Body of pancreas (tissue), 4 donors: ENCODE measurements at places on chromosomes 2 and 18. TPM values are rescaled to one million over a fixed set of nuclear protein-coding genes. Genes with fewer than 3 reads are reported as not detected.

The SAG gene
- total RNA-seq: not detected

- H3K4me3 ChIP-seq: no peak overlapping the region
- H3K4me1 ChIP-seq: no peaks in the 10 kb centered on the region
- H3K36me3 ChIP-seq: no peaks in the 10 kb centered on the region
- no peaks in the 10 kb centered on the region for H3K27me3 ChIP-seq
- no peak for DNase-seq
Observed at GRCh38 chr18:45055811-45056210, 375.1 kb downstream of the SETBP1 start.

- no peaks in the 10 kb centered on the region for H3K27me3 ChIP-seq
- H3K36me3 ChIP-seq: no peaks in the 10 kb centered on the region
- peaks cover 21% of the 10 kb centered on the region for H3K4me1 ChIP-seq
- H3K27ac ChIP-seq: no peak overlapping the region
Observed at GRCh38 chr2:25833566-25833965, 44.7 kb downstream of the ASXL2 start.

GRCh38 chr2:221553333-221553732 lies 18.8 kb downstream of the EPHA4 start:
- H3K36me3 ChIP-seq: no peaks in the 10 kb centered on the region
- no peaks in the 10 kb centered on the region for H3K27me3 ChIP-seq
- DNase-seq: no peak

DNA sequence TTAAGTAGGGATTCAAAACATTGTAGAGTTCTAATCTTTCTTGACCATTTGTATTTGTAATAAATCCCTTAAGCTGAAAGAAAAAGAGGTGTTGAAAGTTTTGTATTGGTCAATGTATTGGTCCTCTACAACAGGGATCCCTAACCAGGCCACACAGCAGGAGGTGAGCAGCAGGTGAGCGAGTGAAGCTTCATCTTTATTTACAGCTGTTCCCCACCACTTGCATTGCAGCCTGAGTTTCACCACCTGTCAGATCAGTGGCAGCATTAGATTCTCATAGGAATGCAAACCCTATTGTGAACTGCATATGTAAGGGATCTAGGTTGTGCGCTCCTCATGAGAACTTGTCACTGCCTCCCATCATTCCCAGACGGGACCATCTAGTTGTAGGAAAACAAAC lies 715.7 kb upstream of the NXPH2 start:
- no peaks in the 10 kb centered on the region for H3K27me3 ChIP-seq
- H3K36me3 ChIP-seq: no peaks in the 10 kb centered on the region
- no peak overlapping the region for H3K27ac ChIP-seq
- H3K4me3 ChIP-seq: no peak overlapping the region

GRCh38 chr2:671072-671471 lies 6.1 kb downstream of the TMEM18 start:
- no peaks in the 10 kb centered on the region for H3K27me3 ChIP-seq
- peaks cover 11% of the 10 kb centered on the region for H3K36me3 ChIP-seq
- H3K4me3 ChIP-seq: no peak overlapping the region
- H3K4me1 ChIP-seq: peaks cover 14% of the 10 kb centered on the region
- no peak for DNase-seq

The MAP3K19 gene
- not detected for total RNA-seq

The PIGN gene
- 28.7 TPM for total RNA-seq

The ACOXL gene
- total RNA-seq: not detected

The NDC80 gene
- total RNA-seq: not detected

- no peaks in the 10 kb centered on the region for H3K36me3 ChIP-seq
- no peak overlapping the region for H3K4me3 ChIP-seq
- H3K4me1 ChIP-seq: no peaks in the 10 kb centered on the region
- no peak overlapping the region for H3K27ac ChIP-seq
Observed at GRCh38 chr2:189360861-189361260, 80.4 kb upstream of the WDR75 start.

DNA sequence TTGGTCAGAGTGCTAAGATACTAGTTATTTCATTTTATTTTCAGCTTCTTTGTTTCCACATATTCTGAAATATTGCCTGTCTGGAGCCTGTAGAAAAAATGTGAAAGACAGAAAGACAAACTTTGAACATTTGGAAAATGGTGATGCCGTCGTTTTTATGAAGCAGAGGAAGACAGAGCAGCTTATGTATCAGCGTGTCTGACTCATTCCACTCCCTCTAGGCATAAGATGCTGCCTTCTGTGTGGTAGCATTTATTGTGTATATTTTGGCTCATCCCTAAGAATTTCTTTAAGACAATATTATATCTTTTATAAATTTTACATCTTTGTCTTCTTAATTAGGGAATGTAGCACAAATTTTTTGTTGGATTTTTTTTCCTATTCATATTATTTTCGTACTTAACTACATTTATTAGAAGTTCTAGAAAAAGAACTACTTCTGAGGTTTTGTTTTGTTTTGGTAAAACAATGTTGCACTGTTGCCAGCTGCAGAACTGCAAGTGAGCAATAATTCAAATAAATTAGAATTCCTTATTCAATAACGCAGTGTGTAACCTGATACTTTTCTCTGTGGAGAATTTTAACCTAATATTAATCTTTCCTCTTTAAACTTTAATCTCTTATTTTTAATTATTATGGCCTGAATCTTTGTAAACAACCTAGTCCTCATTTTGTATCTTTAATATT lies 300.4 kb downstream of the ZNF407 start:
- no peaks in the 10 kb centered on the region for H3K27me3 ChIP-seq
- no peak for DNase-seq
- no peaks in the 10 kb centered on the region for H3K36me3 ChIP-seq

- H3K4me3 ChIP-seq: no peak overlapping the region
- no peaks in the 10 kb centered on the region for H3K27me3 ChIP-seq
- H3K4me1 ChIP-seq: peaks cover 26% of the 10 kb centered on the region
- no peak overlapping the region for H3K27ac ChIP-seq
- H3K36me3 ChIP-seq: no peaks in the 10 kb centered on the region
- DNase-seq: no peak
Observed at GRCh38 chr2:190405995-190406394, 2.2 kb upstream of the MFSD6 start.

The SOWAHC gene
- 8.8 TPM for total RNA-seq

DNA sequence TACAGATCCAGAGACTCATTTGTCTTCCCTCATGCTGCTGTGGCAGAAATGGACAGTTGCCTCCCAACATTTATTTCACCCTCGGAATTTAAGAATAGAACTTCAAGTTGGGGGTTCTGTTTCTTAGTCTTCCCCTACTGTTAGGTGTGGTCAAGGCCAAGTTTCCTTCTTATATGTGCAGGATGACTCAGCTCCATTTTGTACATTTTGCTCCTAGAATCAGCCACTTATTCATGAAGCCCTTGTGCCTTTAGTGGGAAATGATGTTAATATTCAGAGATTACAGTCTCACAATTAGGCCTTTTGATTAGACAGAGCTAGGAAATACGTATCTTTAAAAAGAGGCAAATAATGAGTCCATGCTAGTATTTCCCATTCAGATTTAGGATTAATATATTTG lies 46.2 kb upstream of the ELOA2 start:
- H3K4me1 ChIP-seq: no peaks in the 10 kb centered on the region
- H3K4me3 ChIP-seq: no peak overlapping the region
- no peaks in the 10 kb centered on the region for H3K27me3 ChIP-seq
- no peak for DNase-seq
- no peak overlapping the region for H3K27ac ChIP-seq

GRCh38 chr18:58413667-58414628 lies 214.9 kb downstream of the ALPK2 start:
- no peaks in the 10 kb centered on the region for H3K27me3 ChIP-seq
- H3K36me3 ChIP-seq: no peaks in the 10 kb centered on the region
- no peak overlapping the region for H3K4me3 ChIP-seq
- H3K4me1 ChIP-seq: peaks cover 47% of the 10 kb centered on the region

- H3K27me3 ChIP-seq: no peaks in the 10 kb centered on the region
- H3K4me3 ChIP-seq: no peak overlapping the region
- peak; percentile 81 for DNase-seq
- H3K27ac ChIP-seq: no peak overlapping the region
- H3K36me3 ChIP-seq: no peaks in the 10 kb centered on the region
- H3K4me1 ChIP-seq: peaks cover 30% of the 10 kb centered on the region
Observed at GRCh38 chr2:219119422-219120043, 41.1 kb downstream of the NHEJ1 start.

DNA sequence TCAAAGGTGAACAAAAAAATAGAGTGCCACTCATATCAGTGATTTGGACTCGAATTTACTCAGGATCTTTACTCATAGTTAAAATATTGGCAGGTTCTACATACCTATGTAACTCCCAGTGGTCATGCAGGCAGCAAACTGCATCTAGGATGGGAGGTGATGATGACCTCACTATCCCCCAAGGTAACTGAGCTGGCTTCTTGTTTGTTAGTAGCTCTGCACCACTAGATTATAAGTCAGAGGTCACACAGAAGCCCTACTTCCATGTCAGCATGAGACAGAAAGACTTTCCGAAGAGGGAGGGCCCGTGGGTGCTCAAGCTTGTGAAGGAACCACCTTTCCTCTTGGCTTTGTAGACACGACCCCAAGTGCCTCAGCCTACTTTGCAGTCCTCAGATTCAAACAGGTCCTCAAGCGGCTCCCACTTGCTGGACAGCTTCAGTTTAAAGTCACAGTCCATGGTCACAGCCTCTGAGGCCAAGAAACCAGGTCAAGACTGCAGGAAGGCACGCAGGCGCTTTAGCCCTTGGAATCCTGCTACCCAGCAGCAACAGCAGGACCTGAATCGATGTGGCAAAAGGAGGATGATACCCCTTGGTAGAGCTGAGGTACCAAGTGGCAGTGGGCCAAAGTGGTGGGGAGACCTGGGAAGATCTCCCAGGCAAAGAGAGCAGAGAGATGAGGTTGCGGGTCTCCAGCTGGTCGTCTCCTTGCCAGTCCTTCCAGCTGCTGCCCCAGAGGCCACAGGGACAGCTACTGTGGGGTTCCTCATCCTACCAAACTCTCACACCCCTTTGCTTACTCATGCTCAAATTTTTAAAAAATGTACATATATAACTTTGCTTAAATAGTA lies 4.3 kb downstream of the NTSR2 start:
- H3K36me3 ChIP-seq: no peaks in the 10 kb centered on the region
- peaks cover 10% of the 10 kb centered on the region for H3K4me1 ChIP-seq
- H3K27ac ChIP-seq: no peak overlapping the region
- no peak for DNase-seq
- H3K27me3 ChIP-seq: no peaks in the 10 kb centered on the region

- H3K36me3 ChIP-seq: no peaks in the 10 kb centered on the region
- H3K27ac ChIP-seq: no peak overlapping the region
- H3K4me3 ChIP-seq: no peak overlapping the region
- no peak for DNase-seq
Observed at GRCh38 chr2:9366026-9366425, 57.3 kb downstream of the ITGB1BP1 start.

GRCh38 chr2:239252801-239253200 lies 148.0 kb downstream of the HDAC4 start:
- DNase-seq: peak; percentile 50
- no peak overlapping the region for H3K27ac ChIP-seq
- no peaks in the 10 kb centered on the region for H3K27me3 ChIP-seq
- H3K4me1 ChIP-seq: no peaks in the 10 kb centered on the region
- H3K4me3 ChIP-seq: no peak overlapping the region

- peaks cover 27% of the 10 kb centered on the region for H3K4me1 ChIP-seq
- no peak overlapping the region for H3K27ac ChIP-seq
- no peaks in the 10 kb centered on the region for H3K27me3 ChIP-seq
- no peaks in the 10 kb centered on the region for H3K36me3 ChIP-seq
Observed at GRCh38 chr18:32770666-32771168, 2.1 kb downstream of the KLHL14 start.

The ACMSD gene
- total RNA-seq: 0.52 TPM

DNA sequence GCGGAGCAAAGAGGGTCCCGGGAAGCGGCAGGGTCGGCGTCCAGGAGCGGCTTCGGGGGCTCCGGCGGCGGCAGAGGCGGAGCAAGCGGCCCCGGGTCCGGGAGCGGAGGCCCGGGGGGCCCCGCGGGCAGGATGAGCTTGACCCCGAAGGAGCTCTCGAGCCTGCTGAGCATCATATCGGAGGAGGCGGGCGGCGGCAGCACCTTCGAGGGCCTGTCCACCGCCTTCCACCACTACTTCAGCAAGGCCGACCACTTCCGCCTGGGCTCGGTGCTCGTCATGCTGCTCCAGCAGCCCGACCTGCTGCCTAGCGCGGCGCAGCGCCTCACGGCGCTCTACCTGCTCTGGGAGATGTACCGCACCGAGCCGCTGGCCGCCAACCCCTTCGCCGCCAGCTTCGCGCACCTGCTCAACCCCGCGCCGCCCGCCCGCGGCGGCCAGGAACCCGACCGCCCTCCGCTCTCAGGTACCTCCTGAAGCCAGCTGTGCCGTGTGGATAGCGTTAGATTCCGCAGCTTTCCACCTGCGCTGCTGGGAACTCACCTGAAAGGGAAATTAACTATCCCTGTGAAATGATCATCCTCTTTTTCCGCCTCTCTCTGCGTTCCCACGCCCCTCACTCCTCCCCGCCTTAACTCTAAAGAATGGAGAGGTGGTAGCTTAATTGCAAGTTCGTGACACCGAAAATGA lies 472 bp downstream of the CNOT11 start:
- H3K4me1 ChIP-seq: peaks cover 36% of the 10 kb centered on the region
- H3K36me3 ChIP-seq: no peaks in the 10 kb centered on the region
- peak overlapping the region; percentile 97 for H3K27ac ChIP-seq
- H3K27me3 ChIP-seq: no peaks in the 10 kb centered on the region

The DSG2 gene
- 19.1 TPM for total RNA-seq

DNA sequence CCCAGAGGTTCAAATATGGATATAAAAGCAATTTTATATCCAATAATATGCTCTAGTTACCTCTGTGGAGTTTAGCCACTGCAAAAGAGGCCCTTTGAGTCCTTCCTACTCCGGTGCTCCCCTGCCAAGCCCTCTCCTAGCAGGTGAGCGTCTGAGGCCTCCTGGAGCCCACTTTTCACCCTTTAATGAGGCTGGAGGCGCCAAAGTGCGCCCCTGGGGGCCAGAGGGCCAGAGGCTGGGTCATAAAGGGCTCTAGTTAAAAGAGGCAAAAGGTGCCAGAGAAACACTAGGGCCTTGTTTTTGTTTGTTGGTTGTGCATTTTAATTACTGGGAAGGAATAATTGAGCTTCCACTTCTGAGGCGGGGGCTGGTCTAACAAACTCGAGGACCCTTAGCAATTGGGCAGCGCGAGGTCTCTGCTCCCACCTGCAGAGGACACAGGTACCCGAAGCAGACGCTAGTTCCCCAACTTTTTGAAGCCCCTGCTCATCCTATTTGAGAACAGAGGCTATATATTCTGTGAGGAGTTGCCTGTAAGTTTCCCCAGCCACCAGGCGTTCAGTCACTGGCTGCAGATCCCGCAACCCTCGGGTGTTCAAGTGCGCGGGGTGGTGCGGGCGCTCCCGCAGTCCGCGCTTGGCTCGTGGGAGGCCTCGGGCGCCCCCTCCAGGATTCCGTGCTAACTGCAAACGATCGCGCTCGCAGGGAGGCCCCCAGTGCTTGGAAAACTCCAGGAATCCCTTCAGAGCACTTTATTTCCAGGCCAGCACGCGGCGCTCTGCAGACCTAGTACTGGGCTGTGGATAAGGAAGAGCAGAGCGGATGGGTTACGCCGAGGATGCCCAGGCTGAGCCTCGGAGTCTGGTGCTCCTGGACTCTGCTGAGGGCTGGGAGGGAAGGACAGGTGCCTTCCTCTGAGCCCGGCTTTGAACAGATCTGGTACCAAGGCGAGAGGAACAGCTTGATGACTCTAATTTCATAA lies 14.1 kb downstream of the MSGN1 start:
- H3K27me3 ChIP-seq: no peaks in the 10 kb centered on the region
- H3K4me1 ChIP-seq: peaks cover 8% of the 10 kb centered on the region
- no peak overlapping the region for H3K27ac ChIP-seq
- DNase-seq: peak; percentile 52

The CRYGD gene
- total RNA-seq: not detected

GRCh38 chr2:2410987-2411386 lies 79.9 kb upstream of the MYT1L start:
- H3K27ac ChIP-seq: no peak overlapping the region
- H3K27me3 ChIP-seq: no peaks in the 10 kb centered on the region
- H3K36me3 ChIP-seq: no peaks in the 10 kb centered on the region
- no peak overlapping the region for H3K4me3 ChIP-seq
- no peaks in the 10 kb centered on the region for H3K4me1 ChIP-seq
